AG09319 (cell line): ENCODE measurements at places on chromosomes 5 and 9.

DNA sequence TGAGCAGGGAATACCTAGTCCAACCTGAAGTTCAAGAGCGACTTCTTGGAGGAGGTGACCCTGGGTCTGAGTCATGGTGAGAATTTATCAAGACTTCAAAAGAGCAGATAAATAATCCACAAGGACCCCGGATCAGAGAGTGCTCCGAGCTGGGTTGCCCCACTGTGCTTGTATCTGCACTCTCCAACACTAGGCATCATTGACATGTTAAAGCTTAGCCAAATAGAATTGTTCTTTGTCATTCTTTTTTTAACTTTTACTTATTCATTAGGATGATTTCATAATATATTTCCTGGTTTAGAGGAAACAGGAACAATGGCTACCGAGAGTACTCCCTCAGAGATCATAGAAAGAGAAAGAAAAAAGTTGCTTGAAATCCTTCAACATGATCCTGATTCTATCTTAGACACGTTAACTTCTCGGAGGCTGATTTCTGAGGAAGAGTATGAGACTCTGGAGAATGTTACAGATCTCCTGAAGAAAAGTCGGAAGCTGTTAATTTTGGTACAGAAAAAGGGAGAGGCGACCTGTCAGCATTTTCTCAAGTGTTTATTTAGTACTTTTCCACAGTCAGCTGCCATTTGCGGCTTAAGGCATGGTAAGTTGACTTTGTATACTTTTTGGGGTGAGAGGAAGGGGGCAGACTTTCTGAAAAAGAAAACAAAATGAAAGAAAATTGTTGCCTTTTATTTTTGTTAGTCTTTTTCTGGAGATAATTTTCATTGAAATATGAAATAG, at the start of gene CARD6:
Gene CARD6 (plus strand): TSS at position 300 of the 738 bp plus-strand sequence. CDS start 16 bp downstream, at position 316.
- no peak for DNase-seq

- peak; percentile 57 for DNase-seq
Observed at GRCh38 chr5:80967500-80968181, 7.5 kb downstream of the RASGRF2 start.

DNA sequence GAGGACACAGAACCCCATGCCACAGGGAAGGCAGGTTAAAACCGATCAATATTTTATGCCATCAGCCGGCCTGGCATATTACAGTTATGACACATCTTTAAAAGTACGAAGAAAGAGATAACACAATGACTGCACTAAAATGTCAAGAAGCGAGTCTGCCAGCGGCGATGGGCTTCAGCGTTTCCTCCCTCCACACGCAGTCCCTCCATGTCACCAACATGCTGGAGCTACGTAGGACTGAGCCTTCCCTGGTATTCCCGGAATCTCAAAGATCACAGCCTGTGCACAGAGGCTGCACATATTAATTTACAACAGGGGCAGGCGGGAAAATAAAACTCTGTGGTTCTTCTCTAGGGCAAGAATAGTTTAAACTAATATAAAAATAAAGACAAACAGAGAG, 257.7 kb downstream of the IRX1 start:
- no peak for DNase-seq

GRCh38 chr9:17013010-17013409, 121.8 kb upstream of the CNTLN start:
- no peak for DNase-seq

DNA sequence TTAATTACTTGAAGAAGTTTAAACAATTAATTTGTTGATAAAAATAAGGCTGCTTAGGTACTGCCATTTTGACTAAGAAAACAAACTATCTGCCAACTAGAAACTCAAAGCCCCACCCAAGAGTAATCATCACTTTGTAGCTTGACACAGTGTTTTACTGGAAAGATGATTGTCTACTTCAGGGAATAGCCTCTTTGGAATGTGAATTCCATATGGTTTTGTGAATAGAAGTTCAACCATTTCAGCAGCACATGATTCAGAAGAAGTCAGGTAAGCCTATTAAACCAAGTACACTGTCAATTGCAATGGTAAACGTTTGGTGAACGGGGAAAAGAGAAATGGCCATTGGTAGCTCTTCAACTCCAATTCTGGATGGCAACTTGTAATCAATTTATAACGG, 55.2 kb downstream of the PLK2 start:
- no peak for DNase-seq

DNA sequence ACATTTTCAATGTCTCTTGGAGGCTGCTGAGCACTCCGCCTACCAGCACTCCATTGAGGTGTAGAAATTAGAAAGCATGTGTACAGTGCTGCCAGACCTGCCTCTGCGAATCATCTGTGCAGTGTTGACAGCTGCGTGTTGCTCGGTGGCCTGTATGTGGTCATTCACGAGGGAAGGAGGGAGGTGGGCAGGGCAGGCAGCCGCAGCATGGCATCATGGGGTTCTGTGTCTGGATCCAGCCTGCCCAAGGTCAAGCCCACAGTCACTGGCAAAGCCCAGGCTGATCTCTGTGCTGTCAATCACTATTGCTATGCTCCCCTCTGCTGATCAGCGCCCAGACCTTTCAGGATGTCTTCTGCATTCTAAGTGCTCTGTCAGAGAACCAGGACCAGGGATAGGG, 8.0 kb upstream of the PDZD2 start:
- DNase-seq: no peak

- DNase-seq: peak; percentile 89
Observed at GRCh38 chr5:147454996-147455677, 54.7 kb downstream of the DPYSL3 start.

- DNase-seq: no peak
Observed at GRCh38 chr5:34826347-34826746, 12.6 kb upstream of the TTC23L start.

DNA sequence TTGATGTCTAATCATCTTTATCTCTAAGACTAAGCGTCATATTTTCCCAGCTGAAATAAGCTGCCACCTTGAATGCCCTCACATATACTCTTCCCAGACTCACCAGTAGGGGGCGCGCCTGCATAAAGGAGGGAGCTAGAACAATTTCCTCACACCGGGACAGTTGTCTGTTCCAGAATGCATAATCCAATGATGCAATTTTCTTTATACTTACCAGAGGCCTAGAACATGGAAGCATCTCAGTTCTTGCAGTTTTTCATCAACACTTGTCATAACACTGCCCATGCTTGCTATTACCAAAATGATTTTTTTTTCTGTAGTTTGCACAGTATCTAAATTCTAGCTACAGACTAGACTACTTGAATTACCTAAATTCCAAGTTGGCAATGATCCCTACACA, 203.9 kb downstream of the FRMD3 start:
- peak; percentile 66 for DNase-seq

- no peak for DNase-seq
Observed at GRCh38 chr9:26935847-26936246, 11.2 kb downstream of the PLAA start.

GRCh38 chr9:20744036-20744630, 60.1 kb downstream of the FOCAD start:
- peak; percentile 54 for DNase-seq

GRCh38 chr5:95927927-95928723, 33.5 kb downstream of the ELL2 start:
- DNase-seq: no peak

DNA sequence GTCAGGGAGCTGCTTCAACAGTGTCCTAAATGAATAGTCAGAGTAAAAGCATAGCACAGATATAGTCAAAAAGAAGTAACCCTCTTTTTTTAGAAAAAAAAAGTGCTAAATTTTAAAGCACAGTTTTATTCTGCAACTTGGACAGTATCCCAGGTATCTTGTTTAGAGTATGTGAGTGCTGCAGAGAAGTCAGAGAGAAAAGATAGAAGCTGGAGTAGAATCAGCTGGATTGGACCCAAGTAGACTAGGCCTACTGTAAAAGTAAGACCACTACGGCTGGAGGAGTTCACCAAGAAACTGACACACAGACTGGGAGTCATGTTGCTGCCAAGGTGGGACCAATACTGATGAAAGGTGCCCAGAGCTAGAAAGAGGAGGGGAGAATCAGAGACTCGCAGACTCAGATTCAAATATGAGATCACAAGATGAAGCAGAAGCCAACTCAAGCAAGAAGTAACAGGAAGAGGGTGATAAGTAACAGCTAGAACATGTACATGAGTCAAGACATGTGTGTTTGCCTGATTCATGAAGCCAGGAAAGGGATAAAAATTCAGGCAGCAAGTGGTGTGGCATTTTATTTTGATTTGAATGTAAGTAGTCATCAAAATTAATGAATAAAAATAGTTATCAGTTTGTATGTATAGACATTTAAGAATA, 25.6 kb upstream of the TUSC1 start:
- DNase-seq: no peak

DNA sequence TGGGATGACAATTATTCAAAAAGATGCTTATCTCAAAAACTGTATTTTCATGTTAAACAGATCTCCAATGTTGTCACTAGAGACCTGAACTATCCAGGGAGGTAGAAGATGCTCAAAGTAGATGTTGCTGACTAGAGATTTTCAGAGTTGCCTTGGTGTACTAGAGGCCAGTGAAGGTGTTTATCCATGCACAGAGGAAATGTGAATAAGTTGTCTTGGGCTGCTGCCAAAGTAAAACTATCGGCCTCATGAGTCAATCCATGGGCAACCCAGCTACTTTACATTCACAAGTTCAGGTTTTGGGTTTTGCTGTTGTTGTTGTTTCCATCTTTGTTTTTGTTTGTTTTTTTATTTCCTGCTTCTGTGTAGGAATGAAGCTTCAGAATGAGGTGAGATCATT, 141.1 kb upstream of the RANBP3L start:
- no peak for DNase-seq

DNA sequence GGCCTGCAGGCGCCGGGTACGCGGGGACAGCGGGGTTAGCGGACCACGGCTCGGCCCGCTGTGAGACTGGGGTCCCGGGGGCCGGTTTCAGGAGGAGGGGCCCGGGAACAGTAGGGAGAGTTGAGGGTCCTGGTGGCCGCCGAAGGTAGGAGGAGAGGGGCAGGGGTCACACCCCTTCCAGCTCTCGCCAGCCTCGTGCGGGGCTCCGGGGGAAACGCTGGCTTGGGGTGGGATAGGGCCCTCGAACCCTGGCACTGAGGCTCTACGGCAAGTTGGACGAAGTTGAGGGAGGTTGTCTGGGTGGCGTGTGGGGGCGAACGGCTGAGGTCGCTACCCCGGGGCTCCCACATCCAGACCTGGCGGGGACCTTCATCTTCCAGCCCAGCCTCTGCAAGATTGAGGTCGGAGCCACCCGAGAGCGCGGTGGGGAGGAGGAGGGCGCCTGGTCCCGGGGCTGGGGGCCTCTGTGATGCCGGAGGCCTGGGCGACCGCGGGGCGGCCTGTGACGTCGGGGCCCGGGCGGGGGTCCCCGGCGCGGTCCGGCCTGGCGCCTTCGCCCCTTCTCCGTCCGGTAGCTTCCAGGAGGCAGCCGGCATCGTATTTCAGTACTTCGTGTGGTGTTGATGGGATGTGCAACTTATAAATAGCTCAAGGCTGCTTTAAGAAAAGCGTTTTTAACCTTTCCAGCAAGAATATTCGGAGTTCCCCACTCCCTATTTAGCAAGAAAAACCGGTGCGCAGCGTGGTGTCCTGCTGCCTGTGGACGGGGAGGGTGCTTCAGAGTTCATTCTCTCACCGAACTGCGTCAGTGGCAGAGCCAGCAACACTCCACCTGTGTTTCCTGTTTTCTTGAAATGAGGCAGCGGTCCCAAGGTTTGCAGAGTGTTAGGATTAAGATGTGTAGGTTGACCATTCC, 902 bp downstream of the HABP4 start:
- no peak for DNase-seq

- DNase-seq: no peak
Observed at GRCh38 chr9:137296670-137297664, 5.1 kb downstream of the NRARP start.

DNA sequence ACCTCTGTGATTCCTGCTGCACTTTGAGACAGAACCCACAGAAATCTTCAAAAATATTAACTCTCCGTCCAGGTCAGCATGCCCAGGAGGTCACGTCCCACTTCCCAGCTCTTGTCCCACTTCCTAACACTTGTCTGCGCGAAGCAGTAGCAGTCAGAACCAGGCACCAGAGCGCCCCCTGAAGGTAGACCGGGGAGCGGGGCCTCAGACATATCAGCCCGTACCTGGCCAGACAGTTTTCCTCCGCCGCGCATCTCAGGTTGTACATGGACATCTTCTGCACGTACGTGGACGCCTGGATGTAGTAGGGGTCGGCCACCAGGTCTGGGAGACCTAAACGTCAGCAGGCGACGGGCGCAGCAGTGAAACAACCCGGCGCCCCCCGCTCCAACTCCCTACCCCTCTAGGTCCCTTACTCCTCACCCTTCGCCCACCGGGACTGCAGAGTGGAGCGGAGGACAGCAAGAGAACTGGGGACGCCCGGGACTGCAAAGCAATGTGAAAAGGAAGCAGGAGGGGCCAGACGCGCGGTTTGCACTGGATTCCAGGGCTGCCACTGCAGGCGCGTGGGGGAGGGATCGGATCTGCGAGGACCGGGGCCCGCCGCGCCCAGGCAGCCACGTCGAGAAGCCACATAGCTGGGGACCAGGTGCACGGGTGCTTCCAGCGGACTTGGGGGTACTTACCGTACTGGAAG, 1.2 kb downstream of the LOX start:
- DNase-seq: peak; percentile 52

DNA sequence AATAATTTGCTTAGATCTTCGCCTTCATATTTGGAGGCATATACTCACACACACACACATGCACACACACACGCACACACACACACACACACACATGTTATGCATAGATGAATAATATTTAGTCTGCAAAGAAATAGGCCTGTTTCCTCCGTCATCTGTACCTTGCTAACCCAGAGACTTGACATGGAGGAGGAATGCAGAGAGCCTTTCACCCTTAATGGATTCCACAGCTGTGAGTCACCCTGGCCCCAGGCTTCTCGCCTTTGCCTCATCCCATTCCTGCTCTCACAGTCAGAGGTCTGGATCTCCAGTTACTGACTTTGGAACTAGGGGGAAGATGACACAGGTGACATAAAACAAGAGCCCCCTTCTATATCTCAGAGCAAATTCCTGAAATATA, 29.7 kb downstream of the ZNF462 start:
- DNase-seq: peak; percentile 73

GRCh38 chr9:131432597-131433301, 38.9 kb downstream of the PRRC2B start:
- DNase-seq: peak; percentile 54

- DNase-seq: no peak
Observed at GRCh38 chr9:86978922-86979474, 31.7 kb upstream of the GAS1 start.
